Smooth muscle cell of the coronary artery (primary cell): ENCODE measurements at places on chromosomes 2 and 18. TPM values are rescaled to one million over a fixed set of nuclear protein-coding genes. Genes with fewer than 3 reads are reported as not detected.

The TRMT61B gene
- total RNA-seq, result 11.0 and 12.0 TPM in 2 replicates

The TMEM150A gene
- 8.6 and 11.0 TPM in 2 replicates for total RNA-seq

The MDH1B gene
- total RNA-seq, result 0.82 and 0.83 TPM in 2 replicates

The ATOH8 gene
- total RNA-seq, result 3.2 and 59.5 TPM in 2 replicates

The METTL21A gene
- 5.1 and 9.1 TPM in 2 replicates for total RNA-seq

The CIB4 gene
- not detected in 2 replicates for total RNA-seq

The C1GALT1C1L gene
- 0.12 and 0.30 TPM in 2 replicates for total RNA-seq

The ASB1 gene
- total RNA-seq, result 24.6 and 38.3 TPM in 2 replicates

The ADCYAP1 gene
- under 0.01 TPM in 1 of 2 replicates, not detected in the other for total RNA-seq

The STAT4 gene
- total RNA-seq, result 4.1 and 4.4 TPM in 2 replicates

The FBXO48 gene
- 0.15 and 0.23 TPM in 2 replicates for total RNA-seq

The LYPD6B gene
- total RNA-seq, result not detected in 2 replicates

The CD207 gene
- total RNA-seq, result not detected in 2 replicates

The CRACDL gene
- 1.2 TPM in 1 of 2 replicates, not detected in the other for total RNA-seq

The ADGRF3 gene
- under 0.01 TPM in 1 of 2 replicates, not detected in the other for total RNA-seq

The DIS3L2 gene
- 9.6 and 15.3 TPM in 2 replicates for total RNA-seq

The COQ10B gene
- total RNA-seq, result 19.1 and 36.3 TPM in 2 replicates

The DLGAP1 gene
- total RNA-seq, result 2.9 TPM in 1 of 2 replicates, not detected in the other

The B4GALT6 gene
- total RNA-seq, result 2.1 and 2.3 TPM in 2 replicates

The RNF125 gene
- 0.08 and 0.35 TPM in 2 replicates for total RNA-seq

The REG3A gene
- not detected in 2 replicates for total RNA-seq

The IL36RN gene
- not detected in 2 replicates for total RNA-seq

The MROH2A gene
- total RNA-seq, result 0.15 TPM in 1 of 2 replicates, not detected in the other

The IL36B gene
- not detected in 2 replicates for total RNA-seq

The ATP9B gene
- total RNA-seq, result 21.4 and 50.5 TPM in 2 replicates

The FAM228A gene
- total RNA-seq, result 0.23 and 2.3 TPM in 2 replicates

The ACKR3 gene
- 4.7 and 45.9 TPM in 2 replicates for total RNA-seq

The TRAF3IP1 gene
- 7.9 and 24.2 TPM in 2 replicates for total RNA-seq

The DSG1 gene
- not detected in 2 replicates for total RNA-seq

The THSD7B gene
- under 0.01 TPM in 1 of 2 replicates, not detected in the other for total RNA-seq

The ZSWIM2 gene
- not detected in 2 replicates for total RNA-seq

The CYTIP gene
- 0.08 and 0.23 TPM in 2 replicates for total RNA-seq

The CBLN2 gene
- total RNA-seq, result 1.1 TPM in 1 of 2 replicates, not detected in the other

The C2orf72 gene
- total RNA-seq, result under 0.01 and 0.23 TPM in 2 replicates

The COLEC12 gene
- total RNA-seq, result 49.6 and 58.5 TPM in 2 replicates

The FABP1 gene
- total RNA-seq, result not detected in 2 replicates

The CDCA7 gene
- total RNA-seq, result 0.23 and 0.98 TPM in 2 replicates

The UBR3 gene
- 24.3 and 24.7 TPM in 2 replicates for total RNA-seq

The RPE gene
- total RNA-seq, result 58.6 and 81.9 TPM in 2 replicates

The HOXD9 gene
- not detected in 2 replicates for total RNA-seq

The WDR75 gene
- 18.6 and 42.2 TPM in 2 replicates for total RNA-seq

The TACR1 gene
- 0.08 TPM in 1 of 2 replicates, not detected in the other for total RNA-seq

The RBMS1 gene
- 68.7 and 87.6 TPM in 2 replicates for total RNA-seq

The KCTD1 gene
- total RNA-seq, result 7.4 and 12.4 TPM in 2 replicates

The NEU2 gene
- total RNA-seq, result not detected in 2 replicates

The EFR3B gene
- total RNA-seq, result 1.1 and 3.0 TPM in 2 replicates

The LIPG gene
- 1.4 and 33.1 TPM in 2 replicates for total RNA-seq

The ALPI gene
- total RNA-seq, result not detected in 2 replicates

The EIF2AK2 gene
- total RNA-seq, result 12.4 and 17.9 TPM in 2 replicates

The GLI2 gene
- total RNA-seq, result 1.1 and 6.1 TPM in 2 replicates

The NEB gene
- total RNA-seq, result 0.08 and 0.94 TPM in 2 replicates

The AQP12B gene
- not detected in 2 replicates for total RNA-seq

The CNTNAP5 gene
- total RNA-seq, result 0.38 TPM in 1 of 2 replicates, not detected in the other

The NOSTRIN gene
- total RNA-seq, result 0.08 and 0.23 TPM in 2 replicates
